Activated gamma-delta T cell treated with anti-CD3 and anti-CD28 coated beads, Interleukin-2, amount 50 U/mL, for 16 hours (primary cell): ENCODE measurements at places on chromosomes 3 and 15.

DNA sequence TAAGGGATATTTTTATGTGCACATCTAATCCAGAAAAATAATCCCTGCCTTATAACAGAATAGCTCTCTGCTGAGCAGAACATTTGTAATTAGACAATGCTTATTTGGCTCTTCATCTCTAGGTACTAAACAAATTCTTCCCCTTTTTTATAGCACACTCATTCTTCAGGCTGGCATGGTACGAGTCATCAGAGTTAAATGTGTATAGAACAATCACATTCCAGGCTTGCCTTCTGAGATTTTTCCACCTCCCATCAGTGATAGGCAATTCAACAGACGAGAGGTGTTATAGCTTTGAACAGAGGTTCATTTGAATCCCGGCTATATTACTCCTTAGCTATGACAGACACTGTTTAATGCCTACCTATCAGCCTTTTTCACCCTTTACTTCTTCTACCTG lies 21.4 kb upstream of the SPPL2A start:
- DNase-seq: no peak

- DNase-seq: no peak
Measured at GRCh38 chr3:89372456-89372855, 265.0 kb downstream of the EPHA3 start.

- no peak for DNase-seq
Measured at GRCh38 chr3:146050691-146051090, 110.3 kb downstream of the PLOD2 start.

GRCh38 chr3:174287705-174288104 lies 571.4 kb upstream of the NAALADL2 start:
- no peak for DNase-seq

DNA sequence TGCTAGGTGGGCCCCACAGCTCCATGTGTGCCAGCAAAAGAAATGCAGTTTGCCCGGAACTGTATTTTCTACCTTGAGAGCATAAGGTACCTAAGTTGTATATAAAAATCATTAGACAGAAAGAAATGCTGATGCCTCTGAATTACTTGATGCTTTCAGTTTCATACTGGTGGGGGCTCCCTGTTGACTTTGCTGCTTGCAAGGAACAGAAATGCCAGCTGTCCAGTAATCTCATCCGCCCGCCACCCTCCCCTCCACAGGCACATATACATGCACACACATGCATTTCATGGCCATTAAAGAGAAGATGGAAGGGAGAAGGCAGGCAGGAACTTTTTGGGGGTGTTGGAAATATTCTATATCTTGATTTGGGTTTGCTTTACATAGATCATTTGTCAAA lies 38.4 kb downstream of the LIMD1 start:
- no peak for DNase-seq

GRCh38 chr15:48582452-48583247 lies 62.9 kb downstream of the FBN1 start:
- no peak for DNase-seq

DNA sequence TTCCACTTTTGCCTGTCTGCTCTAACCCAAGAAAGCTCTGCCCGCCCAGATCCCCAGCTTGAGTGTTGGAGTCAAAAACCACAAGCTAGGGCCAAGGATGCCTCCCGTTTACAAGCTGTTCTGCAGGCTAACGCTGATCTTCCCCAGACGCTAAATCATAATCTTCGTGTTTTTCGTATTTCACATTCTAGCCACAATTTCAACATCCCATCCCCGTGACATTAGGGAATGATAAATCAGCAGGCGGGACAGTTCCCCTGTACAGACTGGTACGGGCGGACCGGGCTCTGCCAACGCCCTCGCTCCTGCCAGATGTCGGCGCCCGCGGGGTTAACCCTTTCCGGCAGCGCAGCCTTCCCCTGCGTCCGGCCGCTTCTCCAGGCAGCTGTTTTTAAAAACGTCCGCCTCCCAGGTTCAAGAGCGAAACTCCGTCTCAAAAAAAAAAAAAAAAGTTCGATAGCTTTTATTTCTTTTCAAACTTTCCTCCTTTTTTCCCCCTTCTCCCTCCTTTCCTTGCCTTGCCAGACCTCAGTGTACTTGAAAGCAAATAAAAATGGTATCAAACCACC lies 81.0 kb upstream of the BNC1 start:
- DNase-seq: no peak

DNA sequence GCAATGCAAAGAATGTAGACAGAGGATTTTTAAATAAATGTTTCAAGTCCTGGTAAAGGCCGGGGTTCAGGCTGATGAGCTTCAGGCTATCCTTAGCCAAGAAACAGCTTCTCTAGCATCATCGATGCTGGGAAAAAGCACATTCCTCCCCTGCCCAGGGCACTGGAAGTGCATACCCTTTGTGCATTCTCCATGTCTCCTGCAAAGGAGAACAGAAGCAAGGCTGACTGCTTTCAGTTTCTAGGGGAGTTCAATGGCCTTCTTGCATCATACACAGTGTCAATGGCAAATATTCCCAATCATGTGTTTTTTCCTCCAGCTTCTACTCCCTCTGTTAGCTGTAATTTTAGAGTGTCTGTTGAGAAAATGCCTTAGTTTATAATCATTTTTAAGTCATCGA lies 59.9 kb downstream of the GPR176 start:
- no peak for DNase-seq
